ENCODE measurements at places on chromosomes 4 and X.

DNA sequence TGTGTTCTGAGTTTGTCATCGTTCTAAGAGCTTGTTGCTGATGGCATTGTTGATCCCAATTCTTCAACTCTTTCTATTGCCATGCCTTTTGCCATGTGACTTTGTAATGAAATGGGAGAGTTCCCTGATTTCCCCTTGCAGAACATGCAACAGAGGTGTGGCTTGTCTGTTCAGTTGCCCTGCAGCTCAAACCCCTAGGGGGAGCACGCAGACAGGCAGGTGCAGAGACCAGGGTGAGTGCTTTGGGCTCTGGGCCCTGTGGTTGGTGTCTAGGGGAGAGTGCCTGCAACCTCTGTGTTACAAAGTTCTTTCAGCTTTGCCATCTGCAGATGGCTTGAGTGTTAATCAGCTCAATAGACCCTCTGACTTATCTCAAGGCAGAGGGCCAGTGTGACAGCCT lies 332.7 kb downstream of the MID1IP1 start:
- H3K36me3 ChIP-seq: no peaks in the 10 kb centered on the region
- H3K4me3 ChIP-seq: no peak overlapping the region
- H3K27me3 ChIP-seq: no peaks in the 10 kb centered on the region

GRCh38 chrX:141982296-141982695 lies 78.6 kb downstream of the MAGEC1 start:
- no peak overlapping the region for H3K4me3 ChIP-seq
- no peaks in the 10 kb centered on the region for H3K27me3 ChIP-seq
- no peak for DNase-seq
- H3K27ac ChIP-seq: no peak overlapping the region
- no peaks in the 10 kb centered on the region for H3K36me3 ChIP-seq

DNA sequence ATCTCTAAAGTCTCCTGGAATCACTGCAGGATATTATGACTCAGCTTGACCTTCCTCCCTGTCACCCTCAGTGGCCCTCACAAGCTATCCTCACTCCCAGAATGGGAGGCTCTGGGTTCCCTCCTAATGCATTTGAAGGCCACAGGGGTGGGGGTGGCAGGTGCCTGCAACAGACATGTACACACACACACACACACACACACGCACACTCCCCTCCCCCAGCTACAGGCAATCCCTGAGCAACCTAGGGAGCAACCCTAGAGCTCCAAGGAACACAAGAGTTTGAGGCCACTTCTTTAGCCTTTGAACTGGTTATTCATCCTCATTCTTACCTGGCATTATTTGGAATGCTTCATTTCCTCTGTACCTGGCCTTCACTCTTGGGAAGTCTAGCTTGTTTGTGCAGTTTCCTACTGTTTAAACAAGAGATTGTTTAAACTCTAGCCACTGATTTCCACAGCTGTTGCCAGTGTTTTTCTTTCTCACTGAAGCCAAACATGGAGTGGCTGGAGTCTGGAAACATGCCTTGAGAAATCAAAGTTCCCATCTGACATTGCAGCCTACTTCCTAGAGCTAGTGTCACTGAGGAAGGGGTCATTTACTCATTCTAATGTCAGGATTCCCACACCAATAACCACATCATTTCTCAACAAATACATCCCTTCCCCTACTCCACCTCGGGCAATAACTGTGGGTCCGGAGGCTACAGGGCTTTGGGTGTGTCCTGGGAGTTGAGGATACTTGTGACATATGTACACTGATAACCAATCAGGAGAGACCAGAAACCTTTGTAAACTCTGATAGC lies 37.7 kb downstream of the MAOA start:
- no peaks in the 10 kb centered on the region for H3K27me3 ChIP-seq
- no peak overlapping the region for H3K4me3 ChIP-seq
- peaks cover 11% of the 10 kb centered on the region for H3K4me1 ChIP-seq

- no peak for DNase-seq
- no peak overlapping the region for H3K4me3 ChIP-seq
- no peaks in the 10 kb centered on the region for H3K4me1 ChIP-seq
Measured at GRCh38 chrX:65745427-65745826, 78.0 kb downstream of the MSN start.
